ENCODE measurements at places on chromosomes 3 and 15. TPM values are rescaled to one million over a fixed set of nuclear protein-coding genes. Genes with fewer than 3 reads are reported as not detected.

Gene KIF15
- 52.5 TPM for total RNA-seq

Gene SLC28A2
- total RNA-seq, result not detected

Gene CDC25A
- total RNA-seq, result 20.1 TPM

Gene SNX22
- total RNA-seq, result 0.68 TPM

Gene FRMD5
- not detected for total RNA-seq

Gene BNC1
- not detected for total RNA-seq

Gene CELF6
- 0.18 TPM for total RNA-seq

Gene GPR87
- not detected for total RNA-seq

GRCh38 chr3:11717768-11718636 is 74.3 kb upstream of the VGLL4 start:
- no peak for DNase-seq
- peaks cover 4% of the 10 kb centered on the region for H3K27me3 ChIP-seq
- peak overlapping the region; percentile 90 for H3K4me3 ChIP-seq
- peaks cover 3% of the 10 kb centered on the region for H3K36me3 ChIP-seq
- H3K27ac ChIP-seq, result peak overlapping the region; percentile 90

- no peaks in the 10 kb centered on the region for H3K36me3 ChIP-seq
- DNase-seq, result peak; percentile 2
- no peak overlapping the region for H3K27ac ChIP-seq
Observed at GRCh38 chr15:101020451-101020850, 101.3 kb downstream of the LRRK1 start.

DNA sequence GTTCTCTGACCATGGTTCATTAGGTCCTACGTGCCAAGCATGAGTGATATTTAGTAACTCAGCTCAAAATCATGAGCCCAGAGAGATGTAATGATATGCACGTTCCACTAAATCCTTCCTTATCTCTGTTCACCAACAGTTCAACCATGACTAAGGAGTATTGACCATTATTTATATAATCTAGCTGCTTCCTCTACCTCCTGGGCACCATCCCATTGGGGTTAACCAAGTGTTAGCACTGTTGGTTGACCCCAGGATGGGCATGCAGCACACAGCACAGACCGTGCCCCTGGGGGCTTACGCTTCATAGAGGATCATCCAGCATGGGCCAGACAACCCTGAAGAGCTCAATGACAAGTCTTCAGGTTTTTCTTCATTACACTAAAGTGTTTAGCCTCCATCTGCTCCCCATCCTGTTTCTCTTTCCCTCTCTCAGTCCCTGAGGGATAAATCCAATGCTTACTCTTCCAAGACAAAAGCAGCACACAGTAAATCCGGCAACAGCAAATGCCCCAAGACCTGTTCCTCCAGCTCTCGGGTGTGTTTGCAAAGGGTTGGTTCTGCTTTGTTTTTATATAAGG is 10.4 kb downstream of the FAM174B start:
- no peaks in the 10 kb centered on the region for H3K4me1 ChIP-seq
- H3K4me3 ChIP-seq, result no peak overlapping the region
- no peaks in the 10 kb centered on the region for H3K36me3 ChIP-seq
- H3K27ac ChIP-seq, result no peak overlapping the region
- peaks cover 10% of the 10 kb centered on the region for H3K27me3 ChIP-seq

- H3K27me3 ChIP-seq, result peaks cover 19% of the 10 kb centered on the region
- no peaks in the 10 kb centered on the region for H3K4me1 ChIP-seq
- H3K27ac ChIP-seq, result no peak overlapping the region
- DNase-seq, result no peak
- no peaks in the 10 kb centered on the region for H3K36me3 ChIP-seq
Observed at GRCh38 chr3:176935194-176935888, 261.9 kb downstream of the TBL1XR1 start.

DNA sequence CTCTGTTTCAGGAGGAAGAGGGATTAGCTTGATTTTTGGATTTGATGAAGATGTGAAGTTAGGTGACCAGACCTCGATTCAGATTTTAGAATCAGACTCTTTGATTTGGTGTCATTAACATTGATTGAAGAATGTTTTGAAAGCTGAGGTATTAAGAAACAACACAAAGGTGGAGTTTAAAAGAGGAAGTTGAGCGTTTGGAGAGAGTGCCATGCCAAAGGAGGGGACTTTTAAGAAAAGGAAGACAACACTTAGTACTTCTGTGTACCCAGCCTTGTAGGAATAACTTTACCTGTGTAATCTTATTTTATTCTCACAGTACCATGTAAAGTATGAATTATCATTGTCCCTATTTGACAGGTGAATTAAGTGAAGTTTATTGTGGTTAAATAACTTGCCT is 34.4 kb downstream of the PPARG start:
- H3K4me1 ChIP-seq, result peaks cover 2% of the 10 kb centered on the region
- H3K36me3 ChIP-seq, result no peaks in the 10 kb centered on the region
- H3K4me3 ChIP-seq, result no peak overlapping the region
- H3K27me3 ChIP-seq, result peaks cover 18% of the 10 kb centered on the region
- H3K27ac ChIP-seq, result no peak overlapping the region

GRCh38 chr3:13012221-13012691 is 61.0 kb downstream of the IQSEC1 start:
- peak overlapping the region; percentile 100 for H3K27ac ChIP-seq
- no peaks in the 10 kb centered on the region for H3K27me3 ChIP-seq
- H3K4me3 ChIP-seq, result peak overlapping the region; percentile 78
- peaks cover 78% of the 10 kb centered on the region for H3K4me1 ChIP-seq
- peaks cover 51% of the 10 kb centered on the region for H3K36me3 ChIP-seq
- DNase-seq, result peak; percentile 69

GRCh38 chr15:48696627-48697312 is 51.3 kb upstream of the FBN1 start:
- DNase-seq, result no peak
- H3K4me1 ChIP-seq, result peaks cover 1% of the 10 kb centered on the region
- no peaks in the 10 kb centered on the region for H3K36me3 ChIP-seq
- H3K4me3 ChIP-seq, result no peak overlapping the region
- H3K27me3 ChIP-seq, result no peaks in the 10 kb centered on the region
- H3K27ac ChIP-seq, result no peak overlapping the region

GRCh38 chr3:146214493-146214892 is 36.4 kb downstream of the PLSCR4 start:
- no peaks in the 10 kb centered on the region for H3K4me1 ChIP-seq
- DNase-seq, result no peak
- H3K27me3 ChIP-seq, result peaks cover 10% of the 10 kb centered on the region

- H3K4me3 ChIP-seq, result no peak overlapping the region
- H3K4me1 ChIP-seq, result no peaks in the 10 kb centered on the region
- no peaks in the 10 kb centered on the region for H3K36me3 ChIP-seq
- no peak overlapping the region for H3K27ac ChIP-seq
Observed at GRCh38 chr3:106839576-106840280, 537.5 kb upstream of the CCDC54 start.

- no peaks in the 10 kb centered on the region for H3K36me3 ChIP-seq
- H3K4me1 ChIP-seq, result peaks cover 41% of the 10 kb centered on the region
- no peak for DNase-seq
Observed at GRCh38 chr15:76062286-76062685, 2.5 kb downstream of the TMEM266 start.

DNA sequence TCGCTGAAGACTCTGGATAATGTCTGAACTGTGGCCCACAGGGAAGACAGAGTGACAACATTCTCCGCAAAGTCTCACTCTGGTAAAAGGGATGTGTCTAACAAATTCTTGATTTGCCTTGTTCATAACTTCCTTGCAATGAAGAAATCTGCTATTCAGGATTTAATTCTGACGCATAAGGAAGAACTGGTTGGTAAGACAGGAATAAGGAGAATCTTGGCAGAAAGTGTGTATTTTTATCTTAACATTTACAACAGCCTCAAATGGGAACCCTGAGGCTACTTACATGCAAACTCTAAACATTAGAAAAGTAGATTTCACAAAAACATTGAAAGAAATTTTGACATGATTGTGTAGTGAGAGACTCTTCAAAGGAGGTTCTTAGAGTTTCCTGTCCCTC is 10.8 kb upstream of the PLD1 start:
- no peaks in the 10 kb centered on the region for H3K36me3 ChIP-seq
- H3K27ac ChIP-seq, result no peak overlapping the region
- peaks cover 9% of the 10 kb centered on the region for H3K27me3 ChIP-seq
- no peak for DNase-seq
- no peak overlapping the region for H3K4me3 ChIP-seq

- H3K27ac ChIP-seq, result no peak overlapping the region
- no peaks in the 10 kb centered on the region for H3K27me3 ChIP-seq
- peaks cover 23% of the 10 kb centered on the region for H3K36me3 ChIP-seq
- H3K4me3 ChIP-seq, result no peak overlapping the region
Observed at GRCh38 chr3:20055020-20055775, 15.0 kb downstream of the KAT2B start.

- no peaks in the 10 kb centered on the region for H3K27me3 ChIP-seq
- DNase-seq, result peak; percentile 42
- H3K4me1 ChIP-seq, result peaks cover 53% of the 10 kb centered on the region
- H3K27ac ChIP-seq, result peak overlapping the region; percentile 70
- no peak overlapping the region for H3K4me3 ChIP-seq
Observed at GRCh38 chr3:69065318-69065964, 13.3 kb upstream of the TMF1 start.

- no peak for DNase-seq
- no peak overlapping the region for H3K27ac ChIP-seq
- H3K4me3 ChIP-seq, result no peak overlapping the region
- H3K4me1 ChIP-seq, result no peaks in the 10 kb centered on the region
- H3K27me3 ChIP-seq, result no peaks in the 10 kb centered on the region
Observed at GRCh38 chr15:56948764-56949101, 30.3 kb downstream of the TCF12 start.

- no peak for DNase-seq
- no peaks in the 10 kb centered on the region for H3K36me3 ChIP-seq
- no peaks in the 10 kb centered on the region for H3K27me3 ChIP-seq
- H3K4me1 ChIP-seq, result no peaks in the 10 kb centered on the region
- no peak overlapping the region for H3K4me3 ChIP-seq
- H3K27ac ChIP-seq, result no peak overlapping the region
Observed at GRCh38 chr3:30554317-30554690, 52.1 kb upstream of the TGFBR2 start.

DNA sequence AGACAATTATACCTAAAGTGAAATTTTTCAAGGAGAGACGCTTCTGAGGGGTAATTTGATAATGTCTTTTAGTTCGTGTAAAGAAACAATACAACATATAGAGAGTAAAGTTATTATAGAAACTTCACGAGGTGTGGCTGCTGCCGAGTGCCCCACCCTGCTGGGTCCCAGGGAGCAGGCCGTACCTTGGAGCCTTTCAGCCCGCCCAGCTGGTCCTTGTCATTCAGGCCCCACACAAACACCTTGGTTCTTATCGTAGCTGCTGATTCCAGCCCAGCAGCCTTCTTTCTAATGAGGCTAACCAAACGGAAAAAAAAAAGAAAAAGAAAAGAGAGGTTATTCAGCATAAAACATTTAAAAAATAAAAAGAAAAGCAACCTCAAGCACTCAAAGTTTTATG is 83.1 kb upstream of the OCA2 start:
- H3K27me3 ChIP-seq, result no peaks in the 10 kb centered on the region
- H3K4me3 ChIP-seq, result no peak overlapping the region
- peaks cover 7% of the 10 kb centered on the region for H3K36me3 ChIP-seq
- DNase-seq, result no peak

DNA sequence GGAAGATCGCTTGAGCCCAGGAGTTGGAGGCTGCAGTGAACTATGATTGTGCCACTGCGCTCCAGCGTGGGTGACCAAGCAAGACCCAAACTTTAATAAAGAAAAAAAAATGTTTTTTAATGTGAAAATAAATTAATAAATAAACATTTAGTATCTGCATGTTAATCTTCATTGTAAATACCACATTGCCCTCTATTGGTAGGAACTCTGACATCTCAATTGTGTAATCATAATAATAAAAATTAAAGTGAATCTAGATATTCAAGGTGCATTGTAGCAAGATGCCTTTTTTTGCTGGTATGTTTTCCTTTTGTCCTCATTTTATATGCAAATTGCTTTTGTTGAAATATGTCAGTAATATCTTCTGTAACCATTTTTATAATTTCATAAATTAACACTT is 95.0 kb upstream of the LIMD1 start:
- H3K27me3 ChIP-seq, result no peaks in the 10 kb centered on the region
- H3K27ac ChIP-seq, result no peak overlapping the region
- DNase-seq, result no peak
- H3K36me3 ChIP-seq, result peaks cover 13% of the 10 kb centered on the region
- H3K4me1 ChIP-seq, result no peaks in the 10 kb centered on the region
- H3K4me3 ChIP-seq, result no peak overlapping the region

DNA sequence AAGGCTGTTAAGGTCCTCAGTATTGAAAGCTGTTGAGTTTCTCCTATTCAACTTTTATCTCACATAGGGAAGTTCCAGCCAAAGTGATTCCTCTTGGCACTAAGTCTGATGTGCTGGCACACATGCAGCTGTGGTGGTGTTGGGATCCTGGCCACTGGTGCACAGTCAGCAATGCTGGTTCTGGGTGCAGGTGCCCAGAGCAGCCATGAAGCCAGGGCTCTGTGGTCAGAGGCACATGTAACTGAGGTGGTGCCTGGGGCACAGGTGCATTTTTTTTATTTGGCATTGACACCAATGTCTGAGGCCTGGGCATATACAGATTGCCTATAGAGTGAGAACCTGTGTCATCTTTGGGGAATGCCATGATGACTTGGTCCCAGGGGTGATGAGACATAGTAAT is 271.4 kb downstream of the POLQ start:
- H3K36me3 ChIP-seq, result no peaks in the 10 kb centered on the region
- H3K4me3 ChIP-seq, result no peak overlapping the region

DNA sequence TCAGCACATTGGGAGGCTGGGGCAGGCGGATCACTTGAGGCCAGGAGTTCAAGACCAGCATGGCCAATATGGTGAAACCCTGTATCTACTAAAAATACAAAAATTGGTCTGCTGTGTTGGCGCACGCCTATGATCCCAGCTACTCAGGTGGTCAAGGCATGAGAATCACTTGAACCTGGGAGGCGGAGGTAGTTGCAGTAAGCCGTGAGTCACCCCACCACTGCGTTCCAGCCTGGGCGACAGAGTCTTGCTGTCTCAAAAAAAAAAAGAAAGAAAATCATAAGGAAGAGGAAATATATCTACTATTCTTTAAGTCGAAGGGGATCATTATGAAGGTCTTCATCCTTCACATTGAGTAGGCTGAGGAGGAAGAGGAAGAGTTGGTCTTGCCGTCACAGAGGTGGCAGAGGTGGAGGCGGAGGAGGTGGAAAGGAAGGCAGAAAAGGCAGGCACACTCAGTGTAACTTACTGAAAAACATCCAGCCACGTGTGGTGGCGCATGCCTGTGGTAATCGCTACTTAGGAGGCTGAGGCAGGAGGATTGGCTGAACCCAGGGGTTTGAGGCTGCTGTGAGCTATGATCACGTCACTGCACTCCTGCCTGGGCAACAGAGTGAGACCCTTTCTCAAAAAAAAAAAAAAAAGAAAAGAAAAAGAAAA is 14.2 kb downstream of the CSK start:
- H3K4me1 ChIP-seq, result peaks cover 85% of the 10 kb centered on the region
- peak; percentile 46 for DNase-seq
- H3K27ac ChIP-seq, result peak overlapping the region; percentile 85
- no peaks in the 10 kb centered on the region for H3K27me3 ChIP-seq

DNA sequence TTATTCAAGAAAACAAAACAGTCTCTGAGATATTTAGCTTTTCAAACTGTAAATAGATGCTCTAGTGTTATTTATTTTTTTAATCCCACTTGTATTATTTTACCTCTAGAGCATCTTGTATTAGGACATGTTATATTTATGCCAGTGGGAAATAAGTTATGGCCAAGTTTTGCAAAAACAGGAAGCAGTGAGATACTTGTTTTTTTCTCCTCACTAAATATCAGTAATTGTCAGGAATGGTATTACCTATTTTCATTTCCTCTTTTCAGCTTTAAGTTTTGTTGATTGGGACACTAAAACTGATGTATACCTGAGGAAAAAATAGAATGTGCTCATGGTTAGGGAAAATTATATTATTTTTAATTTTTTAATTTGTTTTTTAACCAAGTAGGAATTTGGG is 8.6 kb upstream of the IL20RB start:
- no peak overlapping the region for H3K4me3 ChIP-seq
- H3K27ac ChIP-seq, result no peak overlapping the region
- no peaks in the 10 kb centered on the region for H3K27me3 ChIP-seq

GRCh38 chr3:128285042-128285966 is 132.0 kb downstream of the EEFSEC start:
- DNase-seq, result no peak
- H3K36me3 ChIP-seq, result peaks cover 5% of the 10 kb centered on the region
- H3K4me3 ChIP-seq, result no peak overlapping the region
- no peaks in the 10 kb centered on the region for H3K4me1 ChIP-seq
- no peak overlapping the region for H3K27ac ChIP-seq
